MG63 (cell line): ENCODE measurements at places on chromosomes 11 and 22. TPM values are rescaled to one million over a fixed set of nuclear protein-coding genes. Genes with fewer than 3 reads are reported as not detected.

DNA sequence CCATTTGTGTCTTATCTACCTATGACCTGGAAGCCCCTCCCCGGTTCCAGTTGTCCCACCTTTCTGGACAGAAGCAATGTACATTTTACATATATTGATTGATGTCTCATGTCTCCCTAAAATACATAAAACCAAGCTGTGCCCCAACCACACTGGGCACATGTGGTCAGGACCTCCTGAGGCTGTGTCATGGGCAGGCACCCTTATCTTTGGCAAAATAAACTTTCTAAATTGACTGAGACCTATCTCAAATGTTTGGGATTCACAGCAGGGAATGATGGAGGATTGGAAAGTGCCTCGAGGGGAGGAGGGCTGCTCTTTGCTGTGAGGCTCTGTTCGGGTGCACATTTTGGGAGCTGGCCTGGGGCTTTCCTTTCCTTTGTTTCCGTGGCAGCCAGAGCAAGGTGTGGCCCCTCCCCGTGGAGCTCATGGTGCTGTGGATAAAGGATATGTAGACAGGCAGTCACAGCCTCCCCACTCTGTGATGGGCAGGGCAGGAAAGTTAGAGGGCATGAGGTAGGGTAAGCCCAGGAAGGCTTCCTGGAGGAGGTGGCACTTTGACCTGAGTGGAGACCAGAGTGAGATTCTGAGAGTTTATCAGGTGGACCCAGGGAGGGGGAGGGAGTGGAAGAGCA lies 615.6 kb downstream of the TBC1D22A start:
- no peak for DNase-seq

GRCh38 chr11:38723361-38723760 lies 2125.3 kb upstream of the RAG2 start:
- no peak for DNase-seq

The C11orf91 gene
- total RNA-seq = not detected in 2 replicates

The DRAP1 gene
- total RNA-seq = 276 and 419 TPM in 2 replicates

DNA sequence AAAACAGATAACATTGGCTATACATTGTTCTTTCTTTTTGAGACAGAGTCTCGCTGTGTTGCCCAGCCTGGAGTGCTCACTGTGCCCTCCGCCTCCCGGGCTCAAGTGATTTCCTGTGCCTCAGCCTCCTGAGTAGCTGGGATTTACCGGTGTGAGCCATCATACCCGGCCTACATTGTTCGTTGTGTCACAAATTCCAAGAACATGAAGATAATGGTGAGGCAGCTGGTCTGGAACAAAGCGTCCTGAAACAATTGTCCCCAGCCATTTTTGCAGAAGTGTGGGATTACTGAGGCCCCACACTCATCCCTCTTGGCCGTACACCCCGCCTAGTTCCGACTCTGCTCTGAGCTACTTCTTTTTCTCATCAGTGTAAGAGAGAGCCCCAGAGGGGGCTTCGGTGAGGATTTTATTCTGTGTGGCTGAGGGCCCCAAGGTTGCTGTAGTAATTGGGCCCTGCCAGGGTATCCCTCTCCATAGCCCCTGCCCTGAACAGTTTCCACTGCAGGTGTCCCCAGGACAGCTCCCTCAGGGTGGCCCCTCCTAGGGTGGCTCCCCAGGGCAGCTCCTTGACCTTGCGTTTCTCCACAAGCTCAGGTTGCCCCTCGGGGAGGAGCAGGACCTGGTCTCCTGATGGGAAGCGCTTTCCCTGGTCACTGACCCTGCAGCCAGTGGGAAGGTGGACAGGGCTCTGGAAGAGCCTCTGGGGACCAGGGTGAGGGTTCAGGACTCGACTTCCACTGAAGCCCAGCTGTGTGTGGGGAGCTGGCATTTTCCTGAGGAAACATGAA lies 13.1 kb upstream of the ARSA start:
- DNase-seq = no peak

GRCh38 chr11:2533587-2534133 lies 88.9 kb downstream of the KCNQ1 start:
- DNase-seq = peak; percentile 71

GRCh38 chr22:37032535-37033460 lies 13.3 kb downstream of the MPST start:
- DNase-seq = peak; percentile 26

GRCh38 chr11:1776944-1777715 lies 13.4 kb upstream of the CTSD start:
- DNase-seq = no peak

DNA sequence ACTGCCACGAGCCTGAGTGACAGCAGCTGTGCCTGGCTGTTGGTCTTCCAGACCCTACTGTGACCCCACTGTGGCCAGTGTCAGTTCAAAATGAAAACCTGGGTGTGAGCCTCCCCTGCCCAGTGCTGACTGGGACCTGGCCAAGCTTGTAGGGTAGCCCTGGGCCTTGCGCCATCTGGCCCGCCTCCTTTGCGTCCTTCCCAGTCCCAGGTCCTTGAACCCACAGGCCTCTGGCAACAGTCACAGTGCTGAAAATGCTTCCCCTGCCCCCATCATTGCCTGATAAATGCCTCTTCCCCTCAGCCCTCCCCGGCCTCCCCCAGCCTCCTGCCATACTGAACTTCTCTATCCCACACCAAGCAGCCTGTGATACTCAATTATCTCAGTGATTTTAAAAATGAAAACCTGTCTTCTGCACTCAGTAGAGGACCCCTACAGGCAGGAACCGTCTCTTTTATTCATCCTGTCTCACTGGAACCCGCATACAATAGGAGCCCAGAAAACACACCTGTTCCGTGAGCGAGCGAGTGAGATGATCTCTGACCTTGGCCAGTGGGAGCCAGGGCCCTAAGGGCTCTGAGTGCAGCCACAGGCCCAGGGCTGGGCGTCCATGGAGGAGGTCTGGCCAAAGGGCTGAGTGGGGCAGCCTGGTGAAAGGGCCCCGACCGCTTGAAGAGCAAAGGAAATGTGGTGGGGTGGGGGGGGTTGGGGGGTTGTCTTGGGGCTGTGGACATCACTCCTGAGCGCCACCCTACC lies 49.7 kb upstream of the TTLL12 start:
- no peak for DNase-seq

DNA sequence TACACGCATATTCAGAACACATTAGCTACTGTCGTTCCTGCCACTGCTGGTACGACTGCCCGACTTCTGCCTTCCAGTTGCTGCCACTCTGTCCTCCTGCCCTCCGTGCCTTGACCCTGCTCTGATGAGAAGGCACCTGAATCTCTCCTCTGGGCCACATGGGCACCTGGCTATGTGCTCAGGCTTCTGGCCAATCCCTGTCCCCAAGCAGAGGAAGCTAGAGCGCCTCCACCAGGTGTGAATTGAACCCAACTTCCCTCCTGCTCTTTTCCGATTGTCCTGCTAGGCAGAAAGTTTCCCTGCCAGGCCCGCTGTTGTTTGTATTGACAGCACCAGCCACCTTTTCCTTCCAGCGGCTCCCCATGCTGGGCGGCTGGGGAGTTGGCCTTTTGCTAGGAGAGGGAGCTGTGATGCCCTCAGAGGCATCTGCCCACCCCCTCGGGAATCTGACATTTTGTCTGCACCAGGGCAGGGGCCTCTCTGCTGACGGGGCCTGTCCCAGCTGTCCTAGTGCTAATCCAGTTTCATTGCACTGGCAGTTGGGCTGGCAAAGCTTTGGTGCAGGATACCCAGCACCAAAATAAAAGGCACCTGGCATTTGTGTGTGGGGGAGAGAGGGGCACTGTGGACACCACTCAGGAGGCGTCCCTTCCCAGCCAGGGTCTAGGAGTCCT lies 118.0 kb downstream of the GRIK4 start:
- DNase-seq = no peak

The OR5B21 gene
- total RNA-seq = not detected in 2 replicates

GRCh38 chr11:124583781-124584180 lies 14.0 kb downstream of the OR8A1 start:
- DNase-seq = no peak

GRCh38 chr11:60428517-60428916 lies 855 bp upstream of the MS4A5 start:
- DNase-seq = peak; percentile 13

- DNase-seq = no peak
Measured at GRCh38 chr11:33321422-33321821, 64.2 kb downstream of the HIPK3 start.

DNA sequence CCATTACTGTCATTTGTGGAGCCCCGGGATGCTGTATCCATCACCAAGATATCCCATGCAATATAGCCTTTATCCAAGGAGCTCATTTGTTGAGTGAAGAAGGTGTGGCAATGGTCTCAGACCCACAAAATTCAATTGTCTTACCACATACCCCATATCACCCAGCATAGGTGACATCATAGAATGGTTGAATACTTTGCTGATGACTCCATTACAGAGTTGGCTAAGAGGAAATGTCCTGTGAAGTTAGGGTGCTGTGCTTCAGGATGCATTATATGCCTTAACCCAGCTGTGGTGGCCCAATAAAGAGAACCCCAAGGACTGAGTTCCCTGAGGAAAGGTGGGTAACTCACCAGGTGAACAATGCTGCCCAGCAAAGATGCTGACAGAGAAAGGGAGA lies 113.7 kb downstream of the EFCAB6 start:
- DNase-seq = no peak

DNA sequence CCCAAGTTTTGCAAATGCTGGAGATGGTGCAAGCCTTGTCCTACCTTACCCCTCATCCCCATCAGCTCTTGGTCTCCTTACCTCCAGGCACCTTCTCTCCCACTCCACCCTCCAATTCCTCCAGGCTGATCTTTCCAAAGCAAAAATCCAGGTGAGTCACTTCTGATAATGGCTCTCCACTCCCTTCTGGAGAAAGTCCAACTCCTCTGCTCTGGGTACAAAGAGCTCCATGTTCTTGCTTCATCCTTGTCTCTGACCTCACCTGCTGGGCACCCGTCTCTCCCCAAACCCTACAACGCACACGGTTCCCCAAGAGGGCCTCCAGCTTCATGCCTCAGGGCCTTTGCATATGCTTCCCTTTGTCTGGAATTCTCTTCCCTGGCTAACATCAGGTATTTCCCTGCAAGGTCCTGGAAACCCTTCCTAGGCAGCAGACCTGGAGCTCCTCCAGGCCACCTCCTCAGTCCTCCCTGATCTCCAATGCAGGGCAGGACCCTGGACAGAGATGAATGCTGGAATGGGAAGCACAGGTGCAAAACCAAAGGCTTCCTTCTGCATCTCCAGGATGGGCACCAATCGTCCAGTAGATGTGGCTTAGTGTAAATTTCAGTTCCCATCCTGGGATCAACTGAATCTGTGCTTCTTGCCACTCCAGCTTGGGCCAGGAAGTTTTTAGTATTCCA lies 22.7 kb downstream of the IFT27 start:
- DNase-seq = no peak
